Thoracic aorta (tissue), 2 donors: ENCODE measurements at places on chromosomes 6 and 20.
A peak's percentile ranks its signal among the peaks of the same experiment; 100 is the strongest.

- H3K27me3 ChIP-seq = no peaks in the 10 kb centered on the region
Observed at GRCh38 chr6:26044140-26045064, 42.8 kb upstream of the HFE start.

- no peak overlapping the region for H3K27ac ChIP-seq
- no peaks in the 10 kb centered on the region for H3K27me3 ChIP-seq
- no peak for DNase-seq
- no peaks in the 10 kb centered on the region for H3K4me1 ChIP-seq
- no peak overlapping the region for H3K4me3 ChIP-seq
Observed at GRCh38 chr20:19223640-19224039, 11.2 kb downstream of the SLC24A3 start.

- H3K36me3 ChIP-seq = no peaks in the 10 kb centered on the region
- H3K27ac ChIP-seq = no peak overlapping the region
- H3K4me3 ChIP-seq = no peak overlapping the region
- no peaks in the 10 kb centered on the region for H3K27me3 ChIP-seq
- H3K4me1 ChIP-seq = no peaks in the 10 kb centered on the region
Observed at GRCh38 chr6:130578713-130579112, 212.9 kb downstream of the TMEM200A start.

- H3K4me1 ChIP-seq = no peaks in the 10 kb centered on the region
- H3K36me3 ChIP-seq = no peaks in the 10 kb centered on the region
Observed at GRCh38 chr20:1493536-1493935, 2.3 kb upstream of the SIRPB2 start.

GRCh38 chr6:156793200-156793599 lies 16.0 kb downstream of the ARID1B start:
- H3K27me3 ChIP-seq = no peaks in the 10 kb centered on the region
- H3K4me1 ChIP-seq = peaks cover 91% of the 10 kb centered on the region
- no peak overlapping the region for H3K27ac ChIP-seq

DNA sequence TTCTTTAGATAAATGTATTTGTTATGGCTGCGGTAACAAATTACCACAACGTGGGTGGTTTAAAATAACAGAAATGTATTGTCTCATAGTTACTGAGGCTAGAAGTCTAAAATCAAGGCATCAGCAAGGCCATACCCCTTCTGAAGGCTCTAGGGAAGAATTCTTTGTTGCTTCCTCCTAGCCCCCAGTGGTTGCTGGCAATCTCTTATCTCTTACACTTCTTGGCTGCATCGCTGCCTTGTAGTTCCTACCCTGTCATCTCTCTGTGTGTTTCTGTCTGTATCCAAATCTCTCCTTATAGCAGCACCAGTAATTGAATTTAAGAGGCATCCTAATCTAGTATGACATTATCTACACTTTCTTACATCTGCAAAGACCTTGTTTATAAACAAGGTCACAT lies 534.7 kb downstream of the PHF3 start:
- no peak overlapping the region for H3K4me3 ChIP-seq
- no peaks in the 10 kb centered on the region for H3K4me1 ChIP-seq
- no peaks in the 10 kb centered on the region for H3K36me3 ChIP-seq

DNA sequence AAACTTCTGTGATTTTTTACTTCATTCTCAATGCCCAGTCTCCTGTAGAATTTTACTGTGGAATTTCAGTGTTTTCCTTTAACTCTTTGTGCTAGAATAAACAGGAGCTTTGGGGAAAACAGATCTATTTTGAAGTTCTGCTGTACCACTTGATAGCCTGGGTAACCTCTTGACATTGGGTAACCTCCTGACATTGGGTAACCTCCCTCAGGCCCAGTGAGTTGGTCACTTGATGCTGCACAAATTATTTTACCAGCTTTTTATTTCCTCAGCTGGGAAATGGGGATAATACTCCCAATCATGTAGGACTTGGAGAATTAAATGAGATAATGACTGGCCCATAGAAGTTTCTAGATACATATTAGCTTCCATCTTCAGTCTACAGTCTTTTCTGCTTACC lies 137.3 kb upstream of the TOP1 start:
- no peaks in the 10 kb centered on the region for H3K27me3 ChIP-seq
- no peak for DNase-seq
- H3K36me3 ChIP-seq = no peaks in the 10 kb centered on the region

- peaks cover 7% of the 10 kb centered on the region for H3K4me1 ChIP-seq
- no peak overlapping the region for H3K4me3 ChIP-seq
- DNase-seq = peak; percentile 60
- H3K36me3 ChIP-seq = no peaks in the 10 kb centered on the region
- no peaks in the 10 kb centered on the region for H3K27me3 ChIP-seq
Observed at GRCh38 chr6:11810039-11810541, 31.5 kb upstream of the ADTRP start.

DNA sequence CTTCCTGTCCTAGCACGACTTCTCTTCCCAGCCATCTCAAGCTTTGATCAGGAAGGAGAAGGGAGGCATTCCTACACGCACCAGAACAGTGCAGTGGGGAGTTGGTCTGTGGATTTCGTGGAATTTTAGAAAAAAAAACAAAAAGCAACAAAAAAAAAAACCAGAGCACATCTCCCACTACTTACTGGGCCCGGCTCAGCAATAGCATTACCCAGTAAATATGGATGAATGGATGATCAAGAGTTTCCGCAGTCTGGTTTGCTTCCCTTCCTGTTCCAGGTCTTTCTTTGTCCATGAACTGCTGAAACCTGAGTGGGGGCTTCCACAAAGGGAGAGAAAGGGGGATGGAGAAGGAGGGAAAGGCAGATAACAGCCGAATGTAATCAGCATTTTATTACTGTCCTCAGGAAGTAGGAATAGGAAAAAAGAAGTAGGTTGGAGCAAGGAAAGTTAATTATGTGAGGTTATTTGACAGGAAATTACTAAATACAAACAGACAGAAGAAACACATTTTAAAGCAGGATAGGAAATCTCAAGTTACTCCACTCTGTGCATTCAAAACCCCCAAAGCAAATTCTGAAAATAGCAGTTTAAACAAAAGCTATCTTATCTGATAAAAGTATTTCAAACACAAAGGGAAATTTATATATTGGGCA lies 349.0 kb downstream of the PRL start:
- peaks cover 17% of the 10 kb centered on the region for H3K4me1 ChIP-seq
- DNase-seq = no peak

DNA sequence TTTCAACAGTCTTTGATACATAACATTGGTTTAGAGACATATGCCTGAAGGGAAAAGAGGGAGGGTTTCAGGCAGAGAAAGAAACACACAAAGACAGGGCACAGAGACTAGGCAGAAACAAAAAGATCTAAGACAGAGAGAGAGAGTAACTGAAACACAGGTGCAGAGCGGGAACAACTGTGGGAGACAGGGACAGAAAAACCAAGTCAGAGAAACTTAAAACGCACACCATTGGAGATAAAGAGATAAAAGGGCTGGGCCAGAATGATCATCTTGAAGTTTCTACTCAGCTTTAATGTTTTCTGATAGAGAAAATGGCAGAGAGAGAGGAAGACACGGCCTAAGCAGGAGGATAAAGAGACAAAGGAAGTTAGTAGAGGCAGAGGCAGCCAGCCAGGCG lies 11.8 kb downstream of the UNC5CL start:
- peak overlapping the region; percentile 69 for H3K4me3 ChIP-seq
- H3K27me3 ChIP-seq = no peaks in the 10 kb centered on the region
- peaks cover 17% of the 10 kb centered on the region for H3K4me1 ChIP-seq
- no peaks in the 10 kb centered on the region for H3K36me3 ChIP-seq
- H3K27ac ChIP-seq = no peak overlapping the region

GRCh38 chr6:13541496-13541895 lies 32.9 kb upstream of the SIRT5 start:
- H3K27me3 ChIP-seq = no peaks in the 10 kb centered on the region
- no peak for DNase-seq
- no peaks in the 10 kb centered on the region for H3K36me3 ChIP-seq
- H3K4me1 ChIP-seq = no peaks in the 10 kb centered on the region
- no peak overlapping the region for H3K27ac ChIP-seq

DNA sequence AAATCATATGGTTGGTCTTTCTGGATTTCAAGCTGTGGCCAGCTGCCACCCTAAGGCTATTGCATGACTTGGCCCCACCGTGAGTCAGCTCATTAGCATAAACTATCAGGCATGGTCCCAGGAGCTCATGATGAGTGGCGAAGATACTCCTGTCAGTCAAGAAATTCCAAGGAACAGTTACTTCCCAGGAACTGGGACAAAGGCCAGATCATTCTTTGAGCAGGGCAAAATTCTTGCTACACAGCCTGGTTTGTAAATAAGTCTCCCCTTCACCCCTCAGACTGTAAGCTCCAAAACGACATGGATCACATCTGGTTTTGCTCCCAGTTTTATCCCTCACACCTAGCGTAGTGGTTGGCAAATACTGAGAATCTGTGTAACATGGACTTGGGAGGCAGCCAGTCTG lies 33.0 kb upstream of the KIAA1586 start:
- no peak for DNase-seq
- H3K27me3 ChIP-seq = no peaks in the 10 kb centered on the region
- H3K27ac ChIP-seq = no peak overlapping the region

- peaks cover 20% of the 10 kb centered on the region for H3K4me1 ChIP-seq
- no peaks in the 10 kb centered on the region for H3K27me3 ChIP-seq
- peaks cover 6% of the 10 kb centered on the region for H3K36me3 ChIP-seq
- H3K27ac ChIP-seq = peak overlapping the region; percentile 83
- no peak for DNase-seq
- H3K4me3 ChIP-seq = peak overlapping the region; percentile 92
Observed at GRCh38 chr6:43428112-43428570, 800 bp downstream of the ABCC10 start.

GRCh38 chr6:114432400-114432799 lies 89.6 kb upstream of the HS3ST5 start:
- no peak overlapping the region for H3K27ac ChIP-seq
- H3K4me1 ChIP-seq = no peaks in the 10 kb centered on the region
- no peak overlapping the region for H3K4me3 ChIP-seq
- DNase-seq = no peak
- H3K27me3 ChIP-seq = no peaks in the 10 kb centered on the region

- H3K27me3 ChIP-seq = no peaks in the 10 kb centered on the region
- H3K4me3 ChIP-seq = no peak overlapping the region
- no peak overlapping the region for H3K27ac ChIP-seq
- no peak for DNase-seq
Observed at GRCh38 chr6:6503191-6503590, 85.3 kb upstream of the LY86 start.

- H3K36me3 ChIP-seq = no peaks in the 10 kb centered on the region
- H3K4me3 ChIP-seq = no peak overlapping the region
- no peak for DNase-seq
- no peak overlapping the region for H3K27ac ChIP-seq
- H3K4me1 ChIP-seq = peaks cover 24% of the 10 kb centered on the region
- no peaks in the 10 kb centered on the region for H3K27me3 ChIP-seq
Observed at GRCh38 chr6:142935553-142936517, 9.1 kb downstream of the HIVEP2 start.

GRCh38 chr6:146892613-146893401 lies 294.0 kb downstream of the ADGB start:
- H3K4me3 ChIP-seq = no peak overlapping the region
- no peaks in the 10 kb centered on the region for H3K27me3 ChIP-seq
- no peaks in the 10 kb centered on the region for H3K36me3 ChIP-seq

DNA sequence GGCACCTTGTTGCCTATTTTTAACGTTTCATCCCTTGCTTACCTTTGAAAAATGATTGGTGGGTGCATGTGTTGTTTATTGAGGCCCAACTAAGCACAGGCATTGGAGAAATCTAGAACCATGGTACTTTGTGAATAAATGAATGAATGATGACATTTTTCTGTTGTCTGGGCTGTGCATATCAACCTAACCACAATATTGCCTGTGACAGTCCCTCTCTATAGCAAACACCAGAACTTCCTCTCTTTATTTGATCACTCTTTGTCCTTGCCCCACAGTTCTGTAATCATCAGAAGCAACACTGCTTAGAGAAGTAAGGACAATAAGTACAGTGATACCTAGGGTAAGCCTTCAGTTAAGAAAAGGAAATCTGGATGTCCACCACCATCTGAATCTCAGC lies 75.1 kb downstream of the TBC1D7 start:
- H3K36me3 ChIP-seq = peaks cover 13% of the 10 kb centered on the region
- peaks cover 1% of the 10 kb centered on the region for H3K4me1 ChIP-seq
- H3K27ac ChIP-seq = no peak overlapping the region
- no peaks in the 10 kb centered on the region for H3K27me3 ChIP-seq
- no peak overlapping the region for H3K4me3 ChIP-seq

DNA sequence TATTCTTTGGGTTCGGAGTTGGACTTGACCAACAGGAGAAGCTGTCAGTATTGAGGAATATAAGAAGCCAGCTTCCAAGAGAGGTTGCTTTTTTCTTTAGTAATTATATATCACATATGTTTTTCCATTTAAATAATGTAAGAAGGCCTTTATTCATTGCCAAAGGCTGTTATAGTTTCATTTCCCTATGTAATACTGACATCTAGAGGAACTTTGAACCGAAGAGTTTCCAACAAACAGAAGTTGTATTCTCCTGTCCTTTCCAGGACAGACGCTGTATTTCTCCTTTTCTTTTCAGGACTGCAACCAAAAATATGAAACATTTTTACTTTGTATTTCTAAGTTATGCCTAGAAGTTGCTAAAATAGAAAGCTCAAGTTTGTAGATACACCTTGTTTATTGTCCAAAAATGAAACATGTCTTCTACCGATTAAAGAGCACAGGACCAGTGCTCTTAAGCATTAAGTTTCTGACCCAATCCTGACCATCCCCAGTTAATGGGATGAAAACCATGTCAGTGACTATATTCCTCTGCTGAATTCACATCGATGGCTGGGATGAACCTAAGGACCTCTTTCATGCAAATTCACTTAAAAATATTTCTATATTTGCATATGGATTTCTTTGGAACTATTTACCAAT lies 55.1 kb downstream of the MYLK4 start:
- H3K27me3 ChIP-seq = no peaks in the 10 kb centered on the region
- H3K4me3 ChIP-seq = no peak overlapping the region
- H3K4me1 ChIP-seq = no peaks in the 10 kb centered on the region

- H3K4me1 ChIP-seq = no peaks in the 10 kb centered on the region
- no peak overlapping the region for H3K4me3 ChIP-seq
- no peaks in the 10 kb centered on the region for H3K36me3 ChIP-seq
- no peak overlapping the region for H3K27ac ChIP-seq
- no peak for DNase-seq
Observed at GRCh38 chr6:123962508-123962907, 158.8 kb downstream of the NKAIN2 start.

GRCh38 chr6:140041056-140041455 lies 666.6 kb upstream of the CITED2 start:
- no peaks in the 10 kb centered on the region for H3K27me3 ChIP-seq
- no peak for DNase-seq
- no peaks in the 10 kb centered on the region for H3K36me3 ChIP-seq

DNA sequence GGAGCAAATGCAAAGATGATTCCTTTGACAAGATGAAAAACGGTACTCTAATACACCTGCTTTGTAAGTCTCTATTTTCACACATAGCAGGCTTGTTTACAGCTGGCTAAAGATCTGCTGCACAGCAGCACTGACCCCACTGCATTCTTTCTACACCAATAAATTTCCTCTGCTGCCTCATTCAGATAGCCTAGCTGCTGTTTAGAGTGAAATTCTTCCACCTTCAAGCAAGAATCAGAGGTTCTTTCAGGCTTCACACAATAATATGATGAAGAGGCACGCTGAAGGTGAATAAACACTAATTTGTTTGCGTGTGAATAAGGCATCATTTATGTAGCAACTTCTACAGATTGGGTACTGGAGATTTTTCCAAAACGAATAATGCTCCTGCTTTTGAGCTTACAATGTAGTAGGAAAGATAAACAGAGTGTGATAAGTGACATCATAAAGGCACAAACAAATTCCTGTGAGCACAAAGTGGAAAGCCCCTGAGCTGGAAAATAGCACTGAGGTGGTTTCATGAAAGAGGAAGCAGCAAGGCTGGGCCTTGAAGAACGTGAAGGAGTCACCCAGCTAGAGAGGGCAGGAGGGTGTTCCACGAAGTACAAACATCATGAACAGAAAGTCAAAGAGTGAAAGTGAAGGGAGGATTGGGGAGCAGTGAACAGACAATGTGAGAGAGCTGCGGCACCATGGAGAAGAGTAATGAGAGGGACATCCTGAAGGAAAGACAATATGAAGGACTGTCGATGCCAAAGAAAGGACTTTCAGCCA lies 543.4 kb downstream of the CD83 start:
- DNase-seq = no peak
- H3K36me3 ChIP-seq = no peaks in the 10 kb centered on the region
- H3K4me1 ChIP-seq = no peaks in the 10 kb centered on the region
- H3K27me3 ChIP-seq = no peaks in the 10 kb centered on the region
